ENCODE measurements at places on chromosomes 7 and 10.

DNA sequence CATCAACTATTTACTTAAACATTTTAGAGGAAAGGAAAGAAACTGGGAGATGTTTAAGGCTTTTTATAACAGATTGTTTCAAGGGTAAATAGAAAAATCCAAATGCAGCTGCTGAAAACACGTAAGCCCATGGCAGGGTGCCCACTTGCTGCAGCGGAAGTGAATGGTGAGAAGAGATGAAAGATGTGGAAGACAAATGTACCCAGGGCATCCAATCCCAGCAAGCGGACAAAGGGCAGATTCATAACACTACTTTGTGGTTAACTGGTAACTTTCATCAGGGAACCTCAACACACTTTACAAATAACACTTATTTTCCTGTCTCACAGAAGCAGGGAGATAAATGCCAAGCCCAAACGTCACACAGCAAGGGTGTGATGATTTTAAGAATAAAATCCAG, 358.4 kb downstream of the KCNMA1 start:
- DNase-seq = no peak

- peak; percentile 59 for DNase-seq
These were observed 55.8 kb downstream of the TMEM26 start for GRCh38 chr10:61397175-61397986.

- no peak for DNase-seq
These were observed 5.6 kb downstream of the SUFU start for GRCh38 chr10:102509387-102509786.

GRCh38 chr7:7920481-7920880, 48.1 kb upstream of the GLCCI1 start:
- DNase-seq = peak; percentile 33

GRCh38 chr7:74324531-74325209, 35.5 kb downstream of the CLIP2 start:
- DNase-seq = no peak

- no peak for DNase-seq
These were observed 90.7 kb downstream of the CELF2 start for GRCh38 chr10:11108356-11108755.

GRCh38 chr10:97549587-97550322, 22.8 kb upstream of the ANKRD2 start:
- DNase-seq = no peak

- no peak for DNase-seq
These were observed 20.6 kb downstream of the CALML5 start for GRCh38 chr10:5478694-5479305.

- DNase-seq = no peak
These were observed 159.7 kb upstream of the PLXDC2 start for GRCh38 chr10:19656420-19657042.
